Stimulated activated CD8-positive, alpha-beta memory T cell treated with anti-CD3 and anti-CD28 coated beads, Interleukin-2, amount 100 ng/mL, for 48 hours (primary cell): ENCODE measurements at places on chromosomes 6 and 20.

GRCh38 chr6:47669684-47670513, 28.5 kb upstream of the ADGRF4 start:
- DNase-seq, result no peak

- no peak for DNase-seq
Observed at GRCh38 chr6:154709621-154710020, 23.6 kb upstream of the SCAF8 start.

- DNase-seq, result no peak
Observed at GRCh38 chr6:137968901-137969300, 101.8 kb downstream of the TNFAIP3 start.

DNA sequence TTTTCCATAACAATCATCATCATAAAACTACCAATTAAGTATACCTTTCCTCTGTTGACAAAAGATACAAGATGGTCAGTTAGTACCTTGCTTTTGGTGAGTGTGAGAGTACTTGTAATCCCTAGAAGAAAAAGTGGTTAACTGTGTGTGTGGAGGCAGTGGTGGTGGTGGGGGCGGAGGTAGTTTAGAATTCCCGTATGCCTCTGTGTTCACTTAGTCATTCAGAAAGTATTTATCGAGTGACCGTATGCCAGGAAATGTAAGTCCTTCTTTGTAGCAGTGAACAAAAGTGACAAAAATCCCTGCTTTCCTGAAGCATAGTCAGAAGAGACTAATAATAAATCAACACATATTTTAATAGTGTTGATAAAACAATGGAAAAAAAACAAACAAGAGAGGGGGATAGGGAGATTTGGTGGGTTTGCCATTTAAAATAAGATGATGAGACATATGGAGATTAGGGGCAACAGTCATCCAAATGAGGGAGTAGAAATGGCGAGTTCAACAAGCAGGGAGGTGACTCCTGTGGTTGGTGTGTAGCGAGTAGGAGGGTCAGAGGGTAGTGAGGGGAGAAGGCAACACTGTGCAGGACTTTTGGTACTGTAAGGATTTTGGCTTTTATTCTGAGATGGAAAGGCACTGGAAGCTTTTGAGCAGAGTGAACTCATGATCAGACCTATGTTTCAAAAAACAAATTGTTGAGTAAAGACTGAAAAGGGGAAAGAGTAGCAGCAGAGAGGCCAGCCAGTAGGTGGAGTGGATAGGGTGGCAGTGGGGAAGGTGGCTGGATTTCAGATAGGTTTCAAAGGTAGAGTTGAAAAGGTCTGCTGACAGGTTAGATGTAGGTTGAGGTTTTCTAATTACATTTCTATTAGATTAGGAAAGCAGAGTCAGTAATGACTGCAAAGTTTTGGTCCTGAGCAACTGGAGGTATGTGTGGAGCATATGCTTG, 40.3 kb upstream of the SIM1 start:
- DNase-seq, result no peak

GRCh38 chr20:52224920-52225319, 33.3 kb upstream of the ZFP64 start:
- DNase-seq, result no peak
